ENCODE measurements at places on chromosomes 1 and 21.

GRCh38 chr1:77336729-77337128, 54.9 kb downstream of the AK5 start:
- no peak for DNase-seq

DNA sequence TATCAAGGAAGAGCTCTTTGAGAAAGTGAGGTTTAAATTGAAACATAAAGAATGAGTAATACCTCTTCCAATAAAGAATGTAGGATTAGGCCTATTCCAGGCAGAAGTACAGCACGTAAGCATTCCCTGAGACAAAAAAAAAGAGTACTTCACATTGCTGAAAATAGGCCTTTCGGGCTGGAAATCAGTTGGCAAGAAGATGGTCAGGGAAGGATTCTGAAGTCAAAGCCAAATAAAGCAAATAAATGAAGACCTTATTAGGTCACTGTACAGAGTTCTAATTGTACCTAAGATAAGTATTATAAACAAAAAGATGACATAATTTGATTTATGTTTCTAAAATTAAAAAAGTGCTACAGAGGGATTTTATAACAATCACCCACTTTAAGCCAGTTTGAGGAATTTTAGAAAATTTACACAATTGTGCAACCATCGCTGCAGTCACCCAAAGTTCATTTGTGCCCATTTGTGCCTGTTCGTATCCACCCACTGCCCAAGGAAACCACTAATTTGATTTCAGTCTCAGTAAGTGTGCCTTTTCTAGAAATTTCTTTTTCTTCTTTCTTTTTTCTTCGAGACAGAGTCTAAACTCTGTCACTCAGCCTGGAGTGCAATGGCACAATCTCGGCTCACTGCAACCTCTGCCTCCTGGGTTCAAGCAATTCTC, 58.6 kb downstream of the FMO4 start:
- no peak for DNase-seq

- DNase-seq: no peak
Measured at GRCh38 chr1:247268390-247269045, 12.6 kb downstream of the VN1R5 start.

DNA sequence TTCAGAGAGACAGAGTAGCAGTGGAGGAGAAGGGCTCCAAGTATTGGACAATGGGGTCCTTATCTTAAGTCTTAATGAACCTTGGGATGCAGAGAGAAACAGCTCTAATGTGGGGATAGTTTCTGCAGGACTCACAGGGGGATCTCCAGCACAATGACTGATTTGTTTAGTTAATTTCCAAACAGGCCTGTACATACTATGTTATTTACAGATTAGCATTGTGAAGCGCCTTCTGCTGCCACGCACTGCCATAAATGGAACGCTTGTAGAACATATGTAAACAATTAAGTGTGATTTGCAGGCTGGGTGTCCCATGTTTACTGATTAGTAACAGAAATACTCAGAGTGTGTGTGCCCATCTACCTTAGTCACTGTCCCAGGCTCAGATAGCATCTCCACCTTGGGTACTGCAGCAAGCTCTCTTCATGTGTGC, 56.1 kb downstream of the NTPCR start:
- no peak for DNase-seq

DNA sequence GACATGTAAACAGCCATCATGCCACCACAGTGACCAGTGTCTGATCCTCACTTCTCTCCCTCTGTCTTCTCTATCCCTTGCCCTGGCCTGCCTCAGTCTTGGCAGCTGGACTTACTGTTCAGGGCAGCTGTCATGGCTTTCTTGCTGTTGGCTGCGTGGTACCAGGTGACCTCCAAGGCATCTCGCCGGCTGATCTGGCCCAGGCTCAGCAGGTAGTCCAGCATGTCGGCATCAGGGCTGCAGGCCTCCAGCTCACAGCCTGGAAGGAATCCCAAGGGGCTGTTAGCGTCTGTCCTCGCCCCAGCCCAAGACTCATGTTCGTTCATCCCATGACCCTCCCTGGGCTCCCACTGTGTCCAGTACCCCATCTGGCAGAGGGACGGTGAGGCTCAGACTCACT, 3.6 kb downstream of the FAM151A start:
- DNase-seq: no peak

Measured in NCI-H1930 (cell line).